ENCODE measurements at places on chromosomes 3 and 15. TPM values are rescaled to one million over a fixed set of nuclear protein-coding genes. Genes with fewer than 3 reads are reported as not detected.

DNA sequence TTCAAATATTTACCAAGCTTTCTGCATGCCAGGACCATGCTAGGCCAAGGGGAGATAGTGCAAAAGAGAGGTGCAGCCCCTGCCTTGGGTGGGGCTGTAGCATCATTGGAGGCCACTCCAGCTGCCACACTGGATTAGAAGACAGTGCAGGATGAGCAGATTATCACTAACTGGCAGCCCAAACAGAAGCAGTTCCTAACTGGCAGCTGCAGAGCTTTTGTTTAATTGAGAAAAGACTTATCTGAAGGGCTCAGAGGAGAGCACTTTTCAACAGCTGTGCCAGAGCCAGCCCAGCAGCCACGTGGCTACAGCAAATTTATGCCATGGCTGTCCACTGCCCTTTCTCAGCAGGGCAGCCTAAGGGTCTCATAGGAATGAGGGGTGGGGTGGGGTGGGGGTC is 13.5 kb upstream of the ACSBG1 start:
- DNase-seq: no peak

- peak; percentile 62 for DNase-seq
Measured at GRCh38 chr15:67175643-67176071, 78.8 kb downstream of the AAGAB start.

DNA sequence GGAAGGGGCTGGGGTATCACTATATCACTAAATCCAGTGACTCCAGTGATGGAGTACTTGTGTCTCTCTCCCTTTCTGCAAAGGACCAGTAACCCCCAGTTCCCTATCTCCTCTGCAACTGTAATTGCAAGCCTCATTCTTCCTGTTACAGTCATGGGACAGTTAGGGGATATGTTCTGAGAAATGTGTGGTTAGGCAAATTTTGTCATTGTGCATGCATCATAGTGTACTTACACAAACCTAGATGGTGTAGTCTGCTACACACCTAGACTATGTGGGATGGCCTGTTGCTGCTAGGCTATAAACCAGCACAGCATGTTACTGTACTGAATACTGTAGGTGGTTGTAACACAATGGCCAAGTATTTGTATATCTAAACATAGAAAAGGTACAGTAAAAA is 2.2 kb downstream of the VPS8 start:
- no peak for DNase-seq

- no peak for DNase-seq
Measured at GRCh38 chr3:52535411-52536111, 844 bp upstream of the UQCC5 start.

- DNase-seq: no peak
Measured at GRCh38 chr15:34759347-34759746, 4.5 kb upstream of the GJD2 start.

DNA sequence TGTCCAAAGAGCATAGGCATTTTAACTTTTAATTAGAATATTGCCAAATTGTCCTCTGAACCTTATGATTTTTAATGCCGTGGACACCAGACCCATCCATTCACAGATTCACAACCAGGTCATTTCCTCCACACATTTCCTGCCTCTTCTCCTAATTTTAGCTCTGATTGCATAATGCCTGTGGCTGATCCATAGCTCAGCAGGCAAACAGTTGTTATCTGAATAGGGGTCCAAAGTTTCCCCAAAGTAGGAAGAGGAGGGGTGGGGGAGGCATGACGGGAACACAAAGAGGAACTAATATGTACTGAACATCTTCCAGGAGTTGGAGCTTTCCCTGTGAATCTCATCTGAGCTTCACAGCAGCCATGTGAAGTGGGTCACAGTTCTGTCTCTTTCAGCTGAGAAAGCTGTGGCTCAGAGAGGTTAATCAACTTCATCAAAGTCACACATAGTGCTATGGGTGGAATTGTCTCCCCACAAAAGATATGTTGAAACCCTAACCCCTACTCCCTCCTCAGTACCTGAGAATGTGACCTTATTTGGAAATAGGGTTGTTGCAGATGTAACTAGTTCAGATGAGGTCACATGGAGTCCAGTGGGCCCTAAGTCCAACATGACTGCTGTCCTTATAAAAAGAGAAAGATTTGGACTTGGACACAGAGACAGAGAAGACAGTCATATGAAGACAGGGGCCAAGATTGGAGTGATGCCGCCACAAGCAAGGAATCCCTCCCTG is 106.7 kb upstream of the AGBL1 start:
- no peak for DNase-seq

DNA sequence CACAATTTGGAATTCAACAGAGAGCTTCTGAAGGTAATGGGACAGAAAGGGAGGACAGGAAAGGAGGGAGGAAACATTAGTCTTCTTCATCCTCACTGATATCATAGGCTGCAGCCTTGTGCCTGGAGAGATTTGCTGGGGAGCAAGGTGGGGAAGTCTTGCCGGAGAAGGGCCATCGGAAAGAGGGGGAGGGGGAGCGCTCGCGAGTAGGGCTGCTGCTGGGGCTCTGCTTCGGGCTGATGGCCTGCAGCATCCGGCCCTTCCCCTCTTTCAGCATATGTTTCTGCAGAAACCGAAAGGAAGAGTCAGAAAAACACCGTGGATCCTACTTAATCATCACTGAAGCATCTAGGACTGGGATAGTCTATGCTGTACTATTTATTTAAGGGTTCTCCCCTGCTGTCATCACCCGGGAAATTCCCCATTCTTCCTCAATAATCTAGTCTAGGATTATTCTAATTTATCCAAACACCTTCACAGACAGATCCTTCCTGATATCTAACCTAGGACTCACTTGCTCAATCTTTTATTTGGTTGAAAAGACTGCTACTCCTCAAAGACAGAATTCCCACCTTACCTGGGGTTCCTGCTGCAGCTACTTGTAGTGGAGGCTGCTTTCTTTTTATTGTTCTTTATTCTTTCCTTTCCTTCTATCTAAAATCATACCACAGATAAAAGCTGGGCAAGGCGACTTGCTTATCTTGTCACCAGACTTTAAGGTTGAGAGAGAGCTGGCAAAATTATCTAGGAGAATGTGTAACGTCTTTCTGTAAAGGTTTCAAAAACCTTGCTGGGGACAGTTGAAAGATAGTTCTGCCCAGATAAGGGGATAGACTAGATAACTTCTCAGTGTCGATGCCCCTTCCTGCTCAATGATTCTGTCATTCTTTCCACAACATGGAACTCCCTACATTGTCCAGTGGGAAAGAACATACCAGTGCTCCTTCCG is 22.6 kb downstream of the SLC51A start:
- DNase-seq: no peak

GRCh38 chr15:59945036-59945435 is 59.1 kb upstream of the FOXB1 start:
- DNase-seq: no peak

The LRTM1 gene
- not detected for total RNA-seq

Measured in thyroid gland (tissue), 4 donors.